ENCODE measurements at places on chromosomes 16 and 17.

DNA sequence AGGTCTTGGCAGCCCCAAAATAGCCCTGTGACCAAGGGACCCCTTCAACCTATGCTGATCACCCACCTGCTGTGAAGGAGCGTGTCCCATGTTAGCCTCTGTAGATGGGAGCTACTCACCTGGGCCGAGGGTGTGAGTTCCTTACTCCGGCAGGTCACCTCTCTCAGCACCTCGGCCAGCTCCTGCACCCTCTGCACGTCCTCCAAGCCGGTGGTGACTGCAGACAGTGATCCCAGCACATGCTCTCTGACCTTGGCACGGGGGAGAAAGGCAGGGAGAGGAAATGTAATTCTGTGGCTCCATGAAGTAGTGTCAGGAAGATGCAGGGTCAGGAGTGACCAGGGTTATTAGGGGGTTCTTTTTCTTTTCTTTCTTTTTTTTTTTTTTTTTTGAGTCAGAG is 67.7 kb upstream of the BCO1 start:
- no peak for DNase-seq

DNA sequence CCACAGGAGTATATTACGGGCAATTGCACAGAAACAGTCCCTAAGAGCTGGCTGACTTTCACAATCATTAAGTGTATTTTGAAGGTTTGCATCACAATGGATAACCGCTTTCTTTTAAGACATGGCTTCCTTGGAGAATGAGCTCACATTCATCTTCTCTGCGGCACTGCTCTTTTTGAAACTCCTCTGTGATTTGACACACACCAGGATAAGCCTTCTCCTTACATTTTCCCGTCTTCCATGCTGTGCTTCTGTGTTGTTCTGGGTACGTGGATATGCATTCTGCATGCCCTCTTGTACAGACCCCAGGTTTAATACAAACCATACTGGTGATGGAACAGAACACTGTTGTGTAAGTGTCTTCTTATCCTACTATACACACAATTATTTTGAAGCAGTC is 89.5 kb upstream of the METRNL start:
- DNase-seq: no peak

DNA sequence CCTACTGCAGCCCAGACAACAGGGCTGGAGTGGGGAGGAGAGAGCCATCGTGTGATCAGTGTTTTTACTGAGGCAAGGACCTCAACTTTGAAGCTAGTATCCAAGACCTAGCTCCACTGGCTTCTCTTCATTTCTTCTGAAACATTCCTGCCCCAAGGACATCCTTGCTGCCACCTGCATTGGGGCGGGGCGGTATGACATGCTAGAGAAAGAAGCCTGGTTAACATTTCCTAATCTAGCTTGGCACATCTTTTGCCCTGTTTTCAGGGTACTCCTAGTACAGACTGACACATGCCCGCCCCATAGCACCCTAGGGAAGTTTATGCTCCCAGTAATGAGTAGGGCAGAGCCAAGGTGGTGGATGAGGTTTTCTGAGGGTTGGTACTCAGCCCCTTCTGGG is 17.8 kb upstream of the ANKRD40CL start:
- no peak for DNase-seq

DNA sequence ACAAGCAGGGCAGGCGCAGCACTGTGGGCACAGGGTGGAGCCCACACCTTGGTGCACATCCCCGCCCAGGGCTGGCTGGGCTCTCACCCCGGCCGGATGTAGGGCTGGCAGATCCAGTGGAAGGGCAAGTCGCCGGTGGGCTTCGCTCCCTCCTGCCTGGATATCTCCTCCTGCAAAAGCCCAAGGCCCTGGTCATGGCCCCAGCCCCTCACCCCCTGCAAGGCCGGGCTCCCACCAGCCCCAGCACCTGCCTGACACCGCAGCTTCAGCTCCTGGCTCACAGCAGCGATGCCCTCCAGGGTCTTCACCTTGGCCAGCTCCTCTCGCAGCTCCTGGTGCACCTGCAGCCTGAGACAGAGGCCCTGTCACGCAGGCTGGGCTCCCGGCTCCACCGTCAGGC is 5.0 kb downstream of the DUS1L start:
- DNase-seq: no peak

GRCh38 chr16:74451951-74452758 is 30.9 kb upstream of the CLEC18B start:
- no peak for DNase-seq

GRCh38 chr17:80832266-80832676 is 159.4 kb upstream of the CHMP6 start:
- no peak for DNase-seq

GRCh38 chr17:28499364-28499664 is 6.8 kb upstream of the FOXN1 start:
- DNase-seq: no peak

DNA sequence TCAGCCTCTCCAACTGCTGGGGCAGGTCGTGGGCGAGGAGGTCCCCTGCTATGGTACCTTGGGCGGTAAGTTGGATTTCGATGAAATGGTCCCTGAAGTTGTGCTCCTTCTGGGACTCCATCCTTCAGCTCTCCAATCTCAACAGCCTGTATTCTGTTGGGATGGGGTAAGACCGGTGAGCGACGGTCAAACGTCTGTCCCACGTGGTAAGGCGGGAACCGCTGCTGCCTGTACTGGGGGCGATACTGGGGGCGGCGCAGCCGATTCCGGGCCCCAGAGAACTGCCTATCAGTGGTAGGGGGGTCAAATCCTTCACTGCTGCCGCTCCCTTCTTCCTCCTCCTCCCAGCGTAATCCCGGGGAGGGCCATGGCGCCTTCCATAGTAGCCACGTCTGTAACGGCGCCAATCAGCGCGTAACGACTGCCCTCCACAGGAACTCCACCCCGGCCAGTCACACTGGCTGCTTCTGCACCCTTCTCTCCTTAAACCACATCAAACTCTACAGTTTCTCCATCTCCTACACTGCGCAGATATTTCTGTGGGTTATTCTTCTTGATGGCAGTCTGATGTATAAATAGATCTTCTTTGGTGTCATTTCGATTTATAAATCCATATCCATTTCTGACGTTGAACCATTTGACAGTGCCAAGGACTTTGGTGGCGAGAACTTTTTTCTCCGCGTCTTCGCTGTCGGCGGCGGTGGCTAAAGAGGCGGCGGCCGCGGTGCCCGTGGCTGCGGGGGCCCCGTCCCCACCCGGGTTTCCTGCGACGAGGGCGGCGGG is 41.1 kb downstream of the AHSP start:
- DNase-seq: no peak

GRCh38 chr16:57871456-57871855 is 69.2 kb upstream of the KIFC3 start:
- DNase-seq: no peak

GRCh38 chr16:74215249-74215648 is 81.4 kb upstream of the PSMD7 start:
- DNase-seq: no peak

- DNase-seq: no peak
Observed at GRCh38 chr16:11236461-11237254, 19.3 kb downstream of the SOCS1 start.

GRCh38 chr17:31418773-31419350 is 27.4 kb downstream of the RAB11FIP4 start:
- no peak for DNase-seq

DNA sequence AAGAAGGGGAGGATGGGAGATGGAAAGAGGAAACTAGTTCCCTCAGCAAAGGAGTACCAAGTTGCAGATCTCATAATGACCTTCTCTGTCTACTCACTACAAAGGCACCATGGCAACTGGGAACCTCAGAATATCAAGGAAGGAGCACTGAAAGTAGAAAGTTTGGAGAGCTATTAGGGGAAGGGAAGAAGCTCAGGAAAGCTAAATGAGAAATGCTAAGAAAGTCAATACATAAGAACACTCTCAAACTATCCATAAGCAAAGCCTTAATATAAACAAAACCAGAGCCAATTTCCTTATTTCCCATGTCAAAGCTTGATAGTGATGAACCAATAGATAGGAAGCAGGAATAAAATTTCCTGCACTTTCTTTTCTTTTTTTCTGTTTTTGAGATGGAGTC is 57.9 kb upstream of the C17orf78 start:
- no peak for DNase-seq

- DNase-seq: no peak
Observed at GRCh38 chr16:26330654-26331053, 638.9 kb downstream of the HS3ST4 start.

- DNase-seq: no peak
Observed at GRCh38 chr17:32912218-32912897, 15.6 kb upstream of the TMEM98 start.

GRCh38 chr17:5034063-5034462 is 1.2 kb downstream of the SLC52A1 start:
- DNase-seq: no peak

DNA sequence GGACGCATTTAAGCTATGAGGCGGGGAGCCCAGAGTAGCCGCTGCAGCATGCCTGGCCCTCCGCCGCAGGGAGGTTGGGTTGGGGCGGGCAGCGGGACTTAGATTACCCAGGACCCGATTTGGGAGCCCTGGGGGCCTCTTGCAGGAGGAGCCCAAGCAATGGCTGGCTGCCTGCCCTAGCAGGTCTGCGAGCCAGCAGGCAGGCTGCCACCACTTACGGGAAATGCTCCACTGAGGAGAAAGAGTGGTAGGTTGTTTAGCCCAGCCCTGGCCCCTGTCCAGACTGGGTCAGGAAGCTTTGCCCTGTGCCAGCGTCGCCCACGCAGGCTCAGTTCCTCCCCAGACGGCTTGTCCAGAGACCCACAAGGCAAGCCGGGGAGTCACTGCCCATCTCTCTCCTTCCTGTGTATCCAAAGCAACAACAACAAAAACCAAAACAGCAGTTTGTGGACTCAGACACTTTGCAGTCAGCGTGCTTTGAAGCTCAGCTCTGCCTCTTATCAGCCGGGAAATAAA is 10.3 kb upstream of the TVP23A start:
- no peak for DNase-seq

GRCh38 chr17:36183001-36183971 is 6.8 kb upstream of the TBC1D3B start:
- no peak for DNase-seq

DNA sequence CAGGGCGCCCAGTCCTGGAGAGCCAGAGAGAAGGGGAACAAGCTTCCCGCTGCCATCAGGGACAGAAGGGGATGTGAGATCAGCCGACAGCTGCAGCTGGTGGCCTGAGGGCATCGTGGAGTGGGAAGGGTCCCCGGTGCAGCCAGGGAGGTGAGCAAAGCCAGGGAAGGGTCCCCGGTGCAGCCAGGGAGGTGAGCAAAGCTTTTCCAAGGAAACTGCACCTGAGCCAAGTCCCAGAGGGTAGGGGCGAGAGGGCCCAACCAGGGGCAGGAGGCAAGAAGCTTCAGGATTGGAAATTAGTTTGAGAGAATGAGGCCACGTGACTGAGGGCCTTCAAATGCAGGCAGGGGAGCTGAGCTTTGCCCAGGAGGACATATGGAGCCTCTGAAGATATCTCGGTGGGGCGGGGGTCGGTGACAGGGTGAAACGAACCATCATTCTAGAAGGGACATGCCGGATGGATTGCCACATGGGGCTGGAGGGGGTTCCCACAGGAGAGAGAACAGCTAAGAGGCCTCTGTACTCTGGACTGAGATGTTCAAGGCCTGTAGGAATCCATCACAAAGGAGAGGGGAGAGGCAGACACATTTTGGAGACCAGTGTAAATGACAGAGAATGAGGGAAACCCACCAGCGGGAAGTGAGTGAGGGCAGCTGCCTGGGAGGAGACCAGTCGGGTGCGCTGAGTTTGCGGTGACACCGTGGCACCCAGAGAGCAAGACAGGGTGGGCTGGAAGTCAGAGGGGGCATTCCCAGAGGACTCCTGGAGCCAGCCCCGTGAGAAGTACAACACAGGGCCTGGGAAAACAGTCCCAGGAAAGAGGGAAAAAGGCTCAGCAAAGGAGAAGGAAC is 31.4 kb upstream of the RPH3AL start:
- no peak for DNase-seq

GRCh38 chr16:29906520-29907244 is 6.4 kb downstream of the ASPHD1 start:
- DNase-seq: no peak

GRCh38 chr17:40284085-40284713 is 3.5 kb upstream of the CDC6 start:
- DNase-seq: no peak

- no peak for DNase-seq
Observed at GRCh38 chr17:52681480-52681879, 523.0 kb upstream of the CA10 start.

DNA sequence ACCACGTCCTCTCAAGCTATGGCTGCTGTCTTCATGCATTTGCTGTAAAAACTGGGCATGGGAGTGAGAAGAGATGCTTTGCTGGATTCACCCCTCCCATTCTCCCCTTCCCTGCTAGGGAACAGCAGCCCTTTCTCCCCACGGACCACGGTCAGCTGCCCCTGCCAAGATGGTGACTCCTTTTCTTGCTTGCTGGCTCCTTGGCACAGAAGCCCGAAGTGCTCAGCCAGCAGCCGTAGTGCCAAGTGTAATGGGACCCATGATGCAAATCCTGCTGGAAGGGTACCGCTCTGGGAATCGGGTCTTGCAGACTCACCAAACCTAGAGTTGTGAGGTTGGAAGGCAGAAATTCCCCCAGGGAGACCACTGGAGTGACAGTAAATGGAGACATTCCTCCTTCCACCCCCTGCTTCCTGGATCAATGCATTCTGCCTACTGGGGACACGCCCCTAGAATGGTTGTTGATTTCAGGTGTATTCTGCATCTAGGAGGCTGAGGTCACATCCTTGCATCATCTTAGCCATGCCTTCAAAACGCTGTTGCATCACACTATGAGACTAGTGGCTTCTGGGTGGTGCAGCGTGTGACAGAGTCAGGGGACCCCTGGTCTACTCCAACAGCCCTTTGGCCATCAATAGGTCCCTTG is 63.0 kb upstream of the CBX4 start:
- no peak for DNase-seq

GRCh38 chr16:3655396-3656159 is 1.1 kb downstream of the DNASE1 start:
- no peak for DNase-seq

GRCh38 chr17:30226878-30227277 is 8.6 kb downstream of the SLC6A4 start:
- DNase-seq: no peak

GRCh38 chr16:82917886-82918595 is 291.3 kb downstream of the CDH13 start:
- DNase-seq: no peak

DNA sequence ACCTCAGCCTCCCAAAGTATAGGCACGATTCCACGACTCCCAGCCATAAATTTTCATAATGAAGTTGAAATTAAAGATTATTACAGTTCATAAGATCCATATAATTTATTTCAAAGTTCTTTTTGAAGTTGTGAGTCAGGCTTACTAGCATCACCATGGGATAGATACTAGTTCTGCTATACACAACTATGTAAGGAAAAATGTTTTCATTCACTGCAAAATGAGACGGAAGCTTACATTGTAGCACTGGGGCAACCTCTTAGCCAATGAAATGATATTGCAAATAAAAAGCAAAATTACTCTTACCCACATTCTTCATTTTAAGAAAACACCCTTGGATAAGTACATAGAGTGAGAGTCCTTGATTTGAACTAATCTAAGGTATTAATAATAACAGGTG is 18.8 kb upstream of the MARCHF10 start:
- no peak for DNase-seq

Data from esophagus squamous epithelium (tissue), 5 donors.